RKO (cell line): ENCODE measurements at places on chromosomes 13 and 19.
A peak's percentile ranks its signal among the peaks of the same experiment; 100 is the strongest.

DNA sequence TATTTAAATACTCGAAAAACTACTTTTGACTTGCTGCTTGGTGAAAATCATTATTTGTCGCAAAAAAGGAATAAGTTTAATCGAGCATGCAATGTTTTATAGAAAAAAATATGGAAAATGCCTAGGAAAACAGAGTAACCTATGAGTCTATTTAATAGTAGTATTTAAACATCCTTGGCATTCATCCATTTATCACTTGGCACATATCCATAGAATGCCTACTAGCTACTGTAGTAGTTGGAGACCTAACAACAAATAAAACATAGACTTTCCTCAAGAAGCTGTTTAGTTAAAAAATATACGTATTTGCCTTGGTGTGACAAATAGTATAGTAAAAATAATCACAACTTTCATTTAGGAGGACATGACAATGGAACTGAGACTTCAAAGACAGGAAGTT is 302.1 kb downstream of the DIAPH3 start:
- DNase-seq, result no peak

DNA sequence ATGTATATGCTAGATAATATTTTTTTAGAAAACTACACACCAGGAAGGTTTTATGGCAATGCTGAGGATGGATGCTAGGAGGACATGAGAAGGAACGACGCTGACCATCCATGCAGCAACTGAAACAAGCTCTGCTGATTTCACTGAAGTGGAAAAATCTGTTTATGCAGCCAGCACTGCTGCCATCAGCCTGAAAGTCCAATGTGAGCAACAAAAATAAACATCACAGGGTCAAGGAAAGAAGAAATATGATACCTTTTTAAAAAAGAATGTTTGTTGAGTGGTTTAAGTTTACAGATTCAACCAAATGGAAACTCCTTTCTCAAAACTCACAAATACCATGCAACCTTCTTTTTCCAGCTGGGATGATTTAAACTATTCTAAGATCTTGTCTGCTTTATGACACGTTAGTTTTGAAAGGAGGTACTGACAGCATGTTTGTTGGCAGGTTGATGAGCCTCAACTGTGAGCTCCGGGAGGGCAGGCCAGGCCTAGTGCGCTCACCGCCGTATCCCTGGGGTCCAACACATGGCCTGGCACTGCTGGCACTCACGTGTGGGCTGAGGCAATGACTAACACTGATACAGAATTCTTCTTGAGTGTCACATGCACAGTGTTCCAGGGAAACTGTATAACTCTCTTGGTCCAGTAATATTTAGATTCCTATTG is 46.8 kb downstream of the LATS2 start:
- peak; percentile 23 for DNase-seq

DNA sequence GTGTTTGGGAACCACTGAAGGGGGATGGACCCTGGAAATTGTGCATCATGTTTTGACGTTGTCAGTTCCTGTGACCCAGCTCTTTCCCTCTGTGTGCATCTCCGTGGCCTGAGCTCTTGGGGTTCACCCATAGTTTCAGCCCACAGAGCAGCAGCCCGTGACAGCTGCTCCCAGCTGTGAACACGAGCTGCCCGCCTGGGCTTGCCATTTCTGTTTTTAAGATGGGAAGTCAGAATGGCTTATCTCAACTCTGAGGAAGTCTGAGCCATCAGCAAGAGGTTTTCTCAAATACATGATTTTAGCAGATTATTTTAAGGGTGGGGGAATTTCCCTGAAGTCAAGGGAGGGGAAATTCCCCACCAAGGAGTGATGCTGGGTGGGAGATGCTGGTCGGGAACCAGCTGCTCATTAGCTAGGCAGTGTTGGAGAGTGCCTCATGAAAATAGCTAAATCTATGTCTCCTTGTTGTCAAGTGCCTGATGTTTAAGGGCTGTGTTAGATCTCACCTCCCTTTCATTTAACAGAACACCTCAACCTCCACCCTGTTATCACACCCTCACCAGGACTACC is 34.8 kb upstream of the C1QTNF9 start:
- no peak for DNase-seq

DNA sequence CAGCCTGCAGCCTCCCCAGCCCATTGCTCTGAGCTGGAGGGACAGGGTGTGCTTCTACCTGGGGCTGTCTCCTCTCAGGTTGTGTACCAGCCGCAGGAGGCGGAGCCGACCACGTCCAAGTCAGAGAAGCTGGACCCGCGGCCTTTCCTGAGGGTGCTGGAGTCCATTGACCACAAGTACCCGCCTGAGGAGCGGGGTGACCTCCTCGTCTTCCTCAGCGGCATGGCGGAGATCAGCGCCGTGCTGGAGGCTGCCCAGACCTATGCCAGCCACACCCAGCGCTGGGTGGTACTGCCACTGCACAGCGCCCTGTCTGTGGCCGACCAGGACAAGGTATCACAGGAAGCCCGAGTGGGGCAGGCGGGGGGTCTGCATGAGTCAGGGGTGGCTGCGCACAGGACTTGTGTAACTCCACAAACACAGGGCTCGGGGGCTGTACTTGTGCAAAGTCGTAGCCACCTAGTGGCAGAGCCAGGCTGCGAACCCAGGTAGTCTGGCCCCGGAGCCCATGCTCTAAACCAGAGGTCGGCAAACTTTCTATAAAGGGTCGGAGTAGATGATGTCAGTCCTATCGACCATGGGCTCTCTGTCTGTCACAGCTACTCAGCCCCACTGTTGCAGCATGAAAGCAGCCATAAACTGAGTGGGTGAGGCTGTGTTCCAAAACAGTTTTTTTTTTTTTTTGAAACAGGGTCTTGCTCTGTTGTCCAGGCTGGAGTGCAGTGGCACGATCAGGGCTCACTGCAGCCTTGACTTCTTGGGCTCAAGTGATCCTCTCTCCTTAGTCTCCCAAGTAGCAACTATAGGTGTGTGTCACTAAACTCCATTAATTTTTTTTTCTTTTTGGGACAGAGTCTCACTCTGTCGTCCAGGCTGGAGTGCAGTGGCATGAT is 8.9 kb downstream of the DHX34 start:
- DNase-seq, result no peak

DNA sequence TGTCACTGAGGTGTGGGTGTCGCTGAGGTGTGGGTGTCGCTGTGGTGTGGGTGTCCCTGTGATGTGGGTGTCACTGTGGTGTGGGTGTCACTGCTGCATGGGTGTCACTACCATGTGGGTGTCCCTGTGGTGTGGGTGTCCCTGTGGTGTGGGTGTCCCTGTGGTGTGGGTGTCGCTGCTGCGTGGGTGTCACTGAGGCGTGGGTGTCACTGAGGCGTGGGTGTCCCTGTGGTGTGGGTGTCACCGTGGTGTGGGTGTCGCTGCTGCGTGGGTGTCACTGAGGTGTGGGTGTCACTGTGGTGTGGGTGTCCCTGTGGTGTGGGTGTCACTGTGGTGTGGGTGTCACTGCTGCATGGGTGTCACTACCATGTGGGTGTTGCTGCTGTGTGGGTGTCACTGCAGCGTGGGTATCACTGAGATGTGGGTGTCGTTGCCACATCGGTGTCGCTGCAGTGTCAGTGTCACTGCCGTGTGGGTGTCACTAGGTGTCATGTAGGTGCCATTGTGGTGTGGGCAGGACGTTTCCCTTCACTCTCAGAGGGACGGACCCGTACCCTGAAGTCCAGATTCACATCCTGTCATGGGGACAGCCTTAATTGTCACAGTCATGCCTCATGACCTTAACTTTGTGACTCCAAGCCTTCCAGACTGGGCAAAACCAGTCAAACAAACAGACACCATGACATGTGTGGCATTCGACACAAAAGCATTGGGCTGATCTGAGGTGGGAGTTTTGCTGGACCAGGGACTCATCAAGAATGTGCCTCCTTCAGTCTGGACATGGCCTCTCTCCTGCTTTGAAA is 12.7 kb upstream of the GAS6 start:
- DNase-seq, result no peak

DNA sequence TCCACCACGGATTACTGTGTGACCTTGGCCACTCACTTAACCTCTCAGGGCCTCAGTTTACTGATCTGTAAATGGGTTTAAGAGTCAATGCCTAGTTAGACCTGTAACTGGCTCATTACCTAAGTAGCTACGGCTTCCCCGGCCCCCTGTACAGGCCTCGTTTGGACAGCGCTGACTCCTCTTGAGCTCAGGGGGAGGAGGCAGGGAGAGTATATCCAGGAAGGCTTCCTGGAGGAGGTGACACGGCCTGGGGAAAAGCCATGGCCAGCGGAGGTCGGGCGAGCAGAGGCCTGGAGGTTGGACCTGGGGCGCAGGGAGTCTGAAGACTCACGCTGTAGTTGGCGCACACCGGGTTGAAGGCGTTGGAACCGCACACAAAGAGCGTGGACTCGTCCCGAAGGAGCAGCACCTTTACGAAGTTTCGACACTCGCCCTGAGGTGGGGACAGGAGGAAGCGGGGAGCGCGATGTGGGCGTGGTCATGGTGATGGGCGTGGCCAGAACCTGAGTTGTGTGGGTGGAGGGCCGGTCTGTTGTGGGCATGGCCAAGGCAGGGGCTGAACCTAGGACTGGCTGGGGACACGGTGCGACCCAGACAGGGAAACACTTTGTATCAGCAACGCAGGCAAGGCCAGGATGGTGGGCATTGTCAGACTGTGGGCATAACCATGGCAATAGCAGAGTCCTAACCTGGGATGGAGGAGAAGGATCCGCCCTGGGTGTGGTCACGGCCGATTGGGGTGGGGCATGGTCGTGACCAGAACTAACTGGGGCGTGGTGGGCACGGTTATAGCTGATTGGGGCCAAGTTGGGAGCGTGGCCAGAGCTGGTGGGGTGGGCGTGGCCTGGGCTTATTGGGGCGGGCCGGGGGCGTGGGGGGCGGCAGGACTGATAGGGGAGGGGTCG is 3.6 kb downstream of the SEMA6B start:
- no peak for DNase-seq

DNA sequence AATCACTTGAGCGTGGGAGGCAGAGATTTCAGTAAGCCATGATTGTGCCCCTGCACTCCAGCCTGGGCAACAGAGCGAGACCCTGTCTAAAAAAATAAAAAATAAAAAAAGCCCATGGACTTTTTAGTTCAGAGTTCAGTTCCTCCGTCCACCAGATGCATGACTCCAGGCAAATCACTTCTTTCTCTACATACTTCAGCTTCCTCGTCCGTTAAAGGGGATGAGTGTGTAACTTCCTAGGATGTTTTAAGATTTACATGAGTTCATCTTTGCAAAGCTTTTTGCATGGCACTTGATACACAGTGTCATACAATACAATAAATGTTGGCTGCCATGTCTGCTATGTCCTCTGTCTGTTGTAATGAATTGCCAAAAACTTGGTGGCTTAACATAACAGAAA is 10.0 kb upstream of the FFAR2 start:
- DNase-seq, result no peak

DNA sequence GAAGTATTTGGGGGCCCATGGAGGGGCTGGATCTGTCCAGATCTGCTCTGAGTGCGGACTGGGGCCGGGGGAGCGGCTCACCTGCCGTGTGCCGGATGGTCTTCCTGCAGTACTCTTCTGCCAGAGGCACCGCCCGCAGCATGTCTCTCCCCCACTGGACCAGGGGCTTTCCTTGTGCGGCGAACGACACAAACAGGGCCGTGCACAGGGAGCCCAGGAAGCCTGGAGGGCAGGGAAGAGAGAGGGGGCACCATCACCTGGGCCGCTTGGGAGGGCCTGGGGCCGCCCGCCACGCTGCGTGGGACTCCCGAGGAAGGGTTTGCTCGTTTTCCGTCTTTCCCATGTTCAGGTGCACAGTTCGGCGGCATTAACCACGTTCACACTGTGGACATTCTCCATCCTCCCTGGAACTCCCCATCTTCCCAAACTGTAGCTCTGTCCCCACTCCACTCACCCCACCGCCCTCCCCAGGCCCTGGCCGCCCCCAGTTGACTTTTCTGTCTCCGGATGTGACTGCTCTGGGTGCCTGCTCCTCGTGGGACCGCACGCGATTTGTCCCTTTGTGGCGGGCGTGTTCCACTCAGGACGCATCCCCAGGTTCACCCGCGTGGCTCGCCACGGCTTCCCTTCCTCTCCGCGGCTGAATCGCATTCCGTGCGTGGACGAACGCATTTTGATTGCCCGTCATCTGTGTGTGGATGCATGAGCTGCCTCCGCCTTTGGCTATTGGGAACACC is 24.2 kb downstream of the ADPRHL1 start:
- no peak for DNase-seq
